ENCODE measurements at places on chromosomes 7 and 10. TPM values are rescaled to one million over a fixed set of nuclear protein-coding genes. Genes with fewer than 3 reads are reported as not detected.

Gene RARRES2
- total RNA-seq = 254 TPM

DNA sequence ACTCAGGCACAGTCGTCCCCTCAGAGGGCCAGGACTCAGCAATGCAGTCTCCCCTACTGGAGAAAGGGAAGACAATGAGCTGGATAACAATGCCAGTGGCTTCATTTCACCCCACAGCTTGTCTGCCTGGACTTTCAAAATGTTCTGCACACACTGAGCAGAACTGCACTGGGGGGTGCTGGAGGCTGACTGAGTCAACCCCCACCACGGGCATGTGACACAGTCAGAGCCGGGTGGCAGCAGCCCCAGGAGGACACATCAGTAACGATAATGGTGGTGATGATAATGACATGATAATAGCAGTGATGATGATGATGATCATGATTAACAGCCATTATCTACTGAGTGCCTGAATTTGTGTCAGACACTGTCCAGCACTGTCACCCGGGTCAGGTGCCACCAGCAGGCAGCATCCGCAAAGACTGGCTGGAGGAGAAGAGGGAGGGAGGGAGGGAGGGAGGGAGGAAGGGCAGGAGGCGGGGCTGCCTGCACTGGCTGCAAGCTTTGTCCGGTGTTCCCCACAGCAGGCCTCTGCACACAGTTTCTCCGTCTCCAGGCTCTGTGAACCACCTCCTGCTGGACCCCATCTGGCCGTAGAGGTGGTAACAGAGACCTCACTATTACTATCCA, 67.4 kb downstream of the PLXNA4 start:
- no peak for DNase-seq

DNA sequence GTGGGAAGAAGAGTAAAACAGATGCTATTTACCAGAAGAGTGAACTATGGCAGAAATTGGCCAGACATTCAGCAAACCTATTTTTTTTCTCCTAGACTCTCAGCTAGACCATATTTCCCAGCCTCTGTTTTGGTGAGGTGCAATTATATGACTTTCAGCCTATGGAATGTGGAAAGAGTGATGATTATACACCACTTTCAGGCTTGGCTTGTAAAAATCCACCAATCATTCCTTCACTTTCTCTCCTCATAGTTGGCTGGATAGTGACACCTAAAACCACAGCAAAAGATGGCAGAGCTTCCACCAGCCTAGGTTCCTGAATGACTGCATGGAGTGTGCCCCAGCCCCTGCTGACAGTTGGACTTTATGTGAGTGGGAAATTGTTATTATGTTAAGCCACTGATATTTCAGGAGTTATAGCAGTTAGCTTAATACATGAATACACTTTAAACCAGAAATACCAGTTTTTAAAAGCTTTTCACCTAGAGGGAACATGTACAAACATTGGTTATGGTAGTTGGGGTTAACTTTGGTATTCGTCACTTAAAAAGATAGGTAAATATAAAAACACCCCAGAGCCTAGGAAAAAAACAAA, 19.1 kb upstream of the TNKS2 start:
- no peak for DNase-seq

DNA sequence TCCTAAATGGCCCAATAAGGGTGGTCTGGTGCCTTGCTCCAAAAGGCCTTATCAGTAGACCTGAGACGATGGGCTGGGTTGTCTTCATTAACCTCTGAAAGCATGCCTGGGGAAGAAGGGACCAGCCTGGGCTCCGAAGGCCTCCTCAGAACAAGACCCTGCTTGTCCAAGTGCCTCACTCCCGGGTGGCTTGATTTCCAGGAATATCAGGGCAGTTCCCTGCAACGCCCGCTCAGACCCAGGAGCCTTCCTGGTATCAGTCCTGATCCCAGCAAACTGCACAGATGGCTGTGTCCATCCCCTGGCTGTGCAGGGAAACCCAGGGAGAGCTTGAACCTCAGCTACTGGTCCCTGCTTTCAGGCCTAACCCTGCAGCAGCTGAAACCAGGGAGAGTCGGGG, 49.9 kb upstream of the CUX1 start:
- no peak for DNase-seq

- DNase-seq = no peak
Observed at GRCh38 chr10:71202314-71202713, 10.1 kb upstream of the UNC5B start.

- DNase-seq = peak; percentile 91
Observed at GRCh38 chr10:29470355-29470705, 164.4 kb downstream of the SVIL start.

- DNase-seq = no peak
Observed at GRCh38 chr7:141624763-141625162, 73.6 kb downstream of the AGK start.

DNA sequence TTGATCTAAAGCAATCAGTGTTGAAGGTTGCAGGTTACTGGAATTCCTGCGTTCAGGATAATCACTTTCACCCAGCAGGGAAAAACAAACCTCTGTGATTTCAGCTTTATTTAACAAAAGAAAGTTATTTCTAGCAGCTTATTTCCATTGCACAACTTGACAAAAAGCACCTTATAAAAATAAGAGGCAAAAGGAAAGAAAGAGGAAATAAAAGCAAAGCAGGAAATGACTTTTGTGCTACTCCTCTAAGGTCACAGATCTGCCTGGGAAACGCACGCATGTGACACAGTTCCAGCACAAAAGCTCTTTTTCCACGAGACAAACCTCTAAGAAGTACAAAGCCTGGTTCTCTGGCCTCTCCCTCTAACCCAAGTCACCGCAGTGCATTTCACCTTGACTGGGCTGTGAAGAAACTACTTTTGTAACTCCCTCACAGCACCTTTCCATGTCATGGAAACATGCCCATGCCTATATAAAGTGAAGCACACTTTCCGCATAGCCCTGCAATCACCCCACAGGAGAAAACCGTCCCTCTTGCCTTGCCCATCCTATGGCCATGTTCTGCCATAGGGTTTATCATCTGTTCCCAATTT, 870 bp downstream of the ANK3 start:
- DNase-seq = no peak

GRCh38 chr10:96369890-96370583, 11.2 kb upstream of the OPALIN start:
- no peak for DNase-seq

Data from H1 (cell line).